ENCODE measurements at places on chromosomes 11 and 22.

- no peak for DNase-seq
Observed at GRCh38 chr11:94150704-94151685, 22.4 kb downstream of the PANX1 start.

- DNase-seq: no peak
Observed at GRCh38 chr11:69080257-69080995, 31.7 kb downstream of the TPCN2 start.

GRCh38 chr11:13140873-13141655 is 131.9 kb downstream of the RASSF10 start:
- DNase-seq: no peak

GRCh38 chr11:130389335-130389935 is 39.0 kb downstream of the ADAMTS8 start:
- no peak for DNase-seq

DNA sequence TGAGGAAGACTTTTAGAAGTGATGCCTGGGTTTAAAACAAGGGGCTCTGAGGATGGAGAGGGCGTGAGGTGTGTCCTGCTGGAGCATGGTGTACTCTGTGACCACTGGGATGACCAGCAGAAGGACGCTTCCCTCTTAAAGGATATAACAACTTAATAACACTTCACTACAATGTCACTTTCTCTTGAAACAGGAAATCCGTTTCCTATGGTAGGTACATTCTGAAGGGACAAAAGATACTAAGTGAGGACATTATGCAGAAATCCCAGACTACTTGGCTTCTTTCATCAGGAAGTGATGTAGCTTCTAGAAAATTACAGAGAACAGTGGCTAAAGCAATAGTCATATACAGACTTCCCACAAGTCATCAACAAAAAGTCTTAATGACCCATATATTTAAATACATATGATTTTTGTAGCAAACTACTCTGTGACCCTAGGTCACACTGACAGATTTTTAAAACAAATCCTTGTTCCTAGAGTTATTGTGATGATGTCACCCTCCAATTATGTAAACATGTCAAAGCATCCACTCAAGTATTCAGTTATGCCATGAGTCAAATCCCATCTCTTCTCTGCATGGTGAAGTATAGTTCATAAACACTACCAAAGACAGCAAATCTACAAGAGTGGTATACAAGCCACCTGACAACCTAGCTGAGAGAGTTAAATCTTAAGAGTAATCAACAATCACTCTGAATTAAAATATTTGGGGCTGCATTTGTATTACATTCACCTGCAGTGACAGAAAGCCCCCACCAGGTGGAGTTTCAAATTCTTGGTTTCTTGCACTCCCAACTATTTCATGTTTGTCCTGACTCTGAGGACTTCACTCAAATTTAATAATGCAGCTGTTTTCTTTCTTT is 32.8 kb downstream of the PITPNB start:
- no peak for DNase-seq

- peak; percentile 44 for DNase-seq
Observed at GRCh38 chr11:1302461-1303125, 6.8 kb downstream of the TOLLIP start.

DNA sequence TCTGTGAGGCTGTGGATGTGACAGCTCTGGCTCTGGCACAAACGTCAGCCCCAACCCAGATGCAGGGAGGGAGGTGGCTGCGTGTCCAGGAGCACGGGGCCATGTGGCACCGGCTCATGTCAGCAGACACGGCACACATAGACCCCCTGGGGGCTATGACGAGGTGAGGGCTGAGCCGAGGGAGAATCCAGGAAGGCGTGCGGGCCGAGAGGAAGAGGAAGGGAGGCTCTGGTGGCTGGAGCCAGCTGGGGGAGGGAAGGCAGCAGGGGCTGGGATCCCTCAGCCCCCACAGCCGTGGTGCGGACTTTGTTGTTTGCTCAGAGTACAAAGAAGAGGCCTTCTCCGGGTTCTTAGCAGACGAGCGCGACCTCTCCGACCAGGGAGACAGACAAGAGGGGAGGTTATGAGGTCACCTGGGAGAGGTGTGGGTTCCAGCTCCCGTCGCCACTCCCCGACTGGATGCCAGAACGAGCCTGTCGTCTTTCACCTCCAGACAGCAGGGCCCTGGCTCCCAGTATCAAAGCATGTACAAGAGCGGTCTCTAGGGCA is 46.1 kb downstream of the CDKN1C start:
- DNase-seq: no peak

DNA sequence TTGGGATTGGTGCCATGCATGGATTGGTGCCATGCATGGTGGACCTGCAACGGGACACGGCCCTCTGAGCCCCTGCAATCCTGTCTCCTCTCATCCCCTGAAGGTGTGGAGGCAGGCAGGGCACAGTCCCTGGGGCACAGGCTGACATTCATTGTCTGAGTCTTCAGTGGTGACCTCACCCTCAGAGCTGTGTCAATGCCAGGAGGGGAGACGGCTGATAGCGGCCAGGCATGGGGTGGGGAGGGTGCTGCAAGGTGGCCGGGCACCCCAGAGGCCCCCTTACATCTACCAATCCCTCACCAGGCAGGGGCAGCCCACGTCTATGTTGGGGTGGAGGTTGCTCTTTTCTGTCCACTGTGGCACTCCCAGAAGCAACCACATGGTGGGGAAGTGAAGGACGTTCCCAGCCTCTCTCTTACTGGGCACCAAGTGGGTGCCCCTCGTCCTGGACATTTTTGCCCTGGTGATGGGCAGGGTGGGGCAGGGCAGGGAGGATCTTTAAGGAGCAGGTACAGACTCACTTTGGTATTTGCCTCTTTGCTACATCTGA is 47.6 kb downstream of the NECTIN1 start:
- no peak for DNase-seq

- no peak for DNase-seq
Observed at GRCh38 chr11:65744026-65744698, 23.6 kb upstream of the RNASEH2C start.

- DNase-seq: peak; percentile 72
Observed at GRCh38 chr22:38347944-38348750, 30.9 kb upstream of the CSNK1E start.

- no peak for DNase-seq
Observed at GRCh38 chr11:1889941-1890855, 1.5 kb downstream of the PRR33 start.

- peak; percentile 95 for DNase-seq
Observed at GRCh38 chr22:45268958-45269844, 15.5 kb upstream of the UPK3A start.

GRCh38 chr11:26867286-26867685 is 126.6 kb upstream of the FIBIN start:
- DNase-seq: no peak

DNA sequence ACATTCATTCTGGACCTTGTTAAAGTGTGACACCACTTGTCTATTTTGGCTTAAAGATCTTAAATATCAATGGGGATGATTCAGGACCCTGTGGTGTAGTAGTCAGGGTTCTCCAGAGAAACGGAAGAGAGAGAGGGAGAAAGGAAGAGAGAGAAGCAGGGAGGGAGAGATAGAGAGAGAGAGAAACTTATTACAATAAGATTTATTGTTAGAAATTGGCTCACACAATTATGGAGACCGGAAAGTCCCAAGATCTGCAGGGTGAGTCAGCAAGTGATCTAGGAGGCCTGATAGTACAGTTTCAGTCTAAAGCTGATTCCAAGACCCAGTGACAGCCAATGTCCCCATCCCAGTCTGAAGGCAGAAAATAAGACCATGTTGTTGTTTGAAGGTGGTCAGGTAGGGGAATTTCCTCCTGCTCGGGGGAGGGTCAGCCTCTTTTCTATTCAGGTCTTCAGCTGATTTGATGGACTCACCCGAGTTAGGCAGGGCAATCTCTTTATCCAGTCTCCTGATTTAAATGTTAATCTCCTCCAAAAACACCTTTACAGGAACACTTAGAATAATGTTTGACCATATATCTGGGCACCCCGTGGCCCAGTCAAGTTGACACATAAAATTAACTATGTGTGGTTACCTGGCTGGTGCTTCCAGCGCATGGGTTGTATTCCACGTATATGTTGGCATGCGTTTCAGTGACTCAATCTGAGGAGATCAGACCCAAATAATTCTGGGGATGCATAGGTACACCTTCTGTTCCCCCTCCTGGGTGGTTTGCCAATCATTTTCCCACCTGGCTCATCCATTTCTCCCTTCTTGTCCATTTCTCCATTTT is 1350.5 kb downstream of the TBC1D22A start:
- DNase-seq: no peak

- no peak for DNase-seq
Observed at GRCh38 chr11:102194990-102195389, 84.7 kb downstream of the YAP1 start.

DNA sequence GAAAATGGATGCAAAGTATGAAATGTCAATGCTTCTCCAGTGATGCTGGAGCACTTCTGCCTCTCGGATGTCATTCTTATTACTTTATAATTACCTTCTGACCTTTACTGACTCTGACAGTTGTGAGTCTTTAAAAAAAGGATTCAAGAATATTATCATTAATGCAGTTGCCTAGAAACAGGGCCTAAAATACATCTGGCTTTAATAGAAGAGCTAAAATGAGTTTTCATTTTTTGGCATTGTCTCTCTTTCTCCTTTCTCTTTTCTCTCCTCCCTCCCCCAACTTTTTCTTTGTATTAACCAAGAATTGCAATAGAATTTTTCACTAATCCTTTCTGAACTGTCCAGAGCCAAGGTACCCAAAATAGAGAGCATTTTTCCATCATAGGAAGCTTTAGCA is 45.9 kb downstream of the FDX1 start:
- no peak for DNase-seq

GRCh38 chr11:106228996-106229395 is 151.5 kb downstream of the AASDHPPT start:
- no peak for DNase-seq

GRCh38 chr22:22788460-22789037 is 99.1 kb upstream of the IGLL5 start:
- DNase-seq: no peak

DNA sequence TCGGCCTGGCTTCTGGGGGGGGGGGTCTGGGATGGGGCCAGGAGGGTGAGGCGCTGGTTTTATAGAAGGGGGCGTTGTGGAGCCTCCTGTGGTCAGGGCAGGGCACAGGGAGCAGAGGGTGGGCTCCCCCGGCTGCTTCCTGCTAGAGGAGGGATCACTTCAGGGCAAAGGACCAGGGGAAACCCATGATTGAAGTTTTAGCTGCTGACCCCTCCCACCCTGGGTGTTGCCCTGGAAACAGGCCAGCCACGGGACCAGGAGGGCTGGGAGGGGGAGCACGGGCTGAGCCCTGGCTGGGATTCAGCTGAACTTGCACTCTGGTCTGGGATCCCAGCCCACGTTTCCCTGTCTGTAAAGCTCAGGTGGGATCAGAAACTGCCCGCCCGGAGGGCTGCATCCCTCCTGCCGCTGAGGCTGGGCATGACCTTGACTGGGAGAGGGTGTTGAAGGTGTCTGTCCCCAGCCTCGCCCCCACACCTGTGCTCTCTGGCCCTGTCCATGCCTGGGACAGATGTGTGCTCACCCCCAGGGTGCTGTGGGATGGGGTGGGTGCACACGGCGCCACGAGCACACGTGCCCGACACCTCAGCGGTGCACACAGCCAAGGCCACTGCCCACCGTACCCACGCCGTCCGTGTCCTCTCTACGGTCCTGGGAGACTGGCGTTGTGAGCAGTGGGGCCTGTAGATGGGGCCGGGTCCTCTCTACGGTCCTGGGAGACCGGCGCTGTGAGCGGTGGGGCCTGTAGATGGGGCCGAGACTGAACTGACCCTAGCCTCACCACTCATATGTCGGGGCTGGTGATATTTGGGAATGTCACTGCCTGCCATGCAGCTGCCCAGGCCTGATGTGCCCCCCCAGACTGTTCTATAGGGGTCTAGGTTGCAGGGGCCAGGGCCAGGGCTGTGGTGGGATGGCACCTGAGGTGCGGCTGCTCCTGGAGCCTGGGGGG is 2.3 kb downstream of the TSPAN4 start:
- peak; percentile 93 for DNase-seq

- no peak for DNase-seq
Observed at GRCh38 chr11:13929395-13929891, 33.1 kb upstream of the SPON1 start.

- no peak for DNase-seq
Observed at GRCh38 chr11:119910051-119910450, 181.1 kb upstream of the NECTIN1 start.

- DNase-seq: no peak
Observed at GRCh38 chr11:59413646-59414045, 12.6 kb downstream of the OR5A2 start.

DNA sequence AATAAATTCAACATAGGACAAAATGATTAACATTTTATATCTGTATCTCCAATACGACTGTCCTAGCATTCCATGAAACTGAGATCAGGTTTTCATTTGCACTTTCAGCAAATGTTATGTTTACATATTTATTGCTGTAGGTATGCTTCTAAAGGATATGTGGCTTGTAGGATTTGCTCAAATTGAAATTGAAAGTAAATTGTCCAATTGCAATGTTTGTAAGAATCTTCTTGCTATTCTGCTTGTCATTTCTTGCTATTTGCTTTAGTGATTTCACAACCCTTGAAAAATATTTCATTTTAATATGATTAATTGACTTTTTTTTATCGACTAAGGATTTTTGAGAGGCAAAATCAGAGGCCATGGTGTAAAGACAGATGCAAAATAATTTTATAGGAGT is 904.2 kb upstream of the RAG2 start:
- no peak for DNase-seq

DNA sequence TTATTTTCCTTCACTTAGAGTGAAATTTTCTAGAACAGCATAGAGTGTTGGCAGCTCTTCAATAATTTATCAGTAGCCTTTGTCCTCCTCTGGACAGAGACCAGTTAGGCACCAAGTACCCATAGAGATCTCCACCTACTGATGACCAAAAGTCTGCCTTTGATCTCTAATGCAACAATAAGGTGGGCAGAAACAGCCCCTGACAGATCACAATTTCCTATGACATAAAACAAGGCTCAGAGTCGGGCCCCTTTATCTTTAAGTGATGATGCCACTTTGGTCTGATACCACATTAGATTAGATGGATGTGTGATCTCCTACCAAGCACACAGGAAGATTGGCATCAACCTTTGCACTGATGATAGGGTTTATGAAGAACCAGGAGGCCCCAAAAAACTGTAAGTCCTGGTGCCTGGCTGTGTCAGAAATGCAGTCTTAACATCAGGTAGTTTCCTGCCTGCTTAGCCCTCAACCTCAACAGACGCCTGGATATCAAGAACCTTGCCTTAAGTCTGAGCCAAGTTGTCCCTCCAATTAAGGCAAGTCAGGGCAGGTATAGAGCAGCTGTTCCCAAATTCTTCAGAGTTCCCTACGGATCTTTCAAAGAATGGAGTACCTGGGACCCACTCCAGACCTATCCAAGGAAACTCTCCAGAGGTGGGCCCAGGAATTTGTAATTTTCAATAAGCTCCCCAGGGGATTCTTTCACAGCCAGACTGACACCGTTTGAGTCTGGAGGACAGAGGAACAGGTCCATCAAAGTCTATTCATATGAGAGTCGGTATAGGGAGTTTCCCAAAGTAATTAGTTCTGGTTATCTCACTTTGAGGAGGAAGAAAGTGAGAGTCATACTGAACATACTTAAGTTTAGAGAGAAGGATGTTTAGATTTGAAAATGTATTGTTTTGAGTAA is 30.6 kb upstream of the TMPRSS4 start:
- no peak for DNase-seq

Data from cardiac septum (tissue), 1 donor.